NCI-H1092 (cell line): ENCODE measurements at places on chromosomes 6 and 20.

- no peak for DNase-seq
Observed at GRCh38 chr6:20806669-20807068, 272.4 kb downstream of the CDKAL1 start.

GRCh38 chr6:166826264-166826663, 130.1 kb downstream of the RNASET2 start:
- no peak for DNase-seq

DNA sequence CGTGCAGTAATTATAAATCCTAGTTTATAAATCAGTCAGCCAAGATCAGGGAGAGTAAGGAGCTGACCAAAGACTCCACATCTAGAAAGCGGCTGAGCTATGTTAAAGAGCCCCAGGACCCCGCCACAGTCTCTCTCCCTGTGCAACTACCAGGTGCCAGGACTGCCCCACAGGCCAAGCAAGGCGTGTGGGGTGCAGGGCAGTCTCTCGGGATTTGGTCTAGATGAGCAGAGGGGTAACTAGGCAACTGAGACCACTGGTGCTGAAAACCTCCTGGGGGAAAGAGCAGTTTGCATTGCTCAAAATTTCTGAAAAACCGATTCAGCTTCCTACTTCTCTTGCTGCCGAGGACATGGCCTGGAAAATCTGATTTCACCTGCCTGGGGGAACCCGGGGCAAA, 10.4 kb downstream of the PMEPA1 start:
- DNase-seq: no peak

DNA sequence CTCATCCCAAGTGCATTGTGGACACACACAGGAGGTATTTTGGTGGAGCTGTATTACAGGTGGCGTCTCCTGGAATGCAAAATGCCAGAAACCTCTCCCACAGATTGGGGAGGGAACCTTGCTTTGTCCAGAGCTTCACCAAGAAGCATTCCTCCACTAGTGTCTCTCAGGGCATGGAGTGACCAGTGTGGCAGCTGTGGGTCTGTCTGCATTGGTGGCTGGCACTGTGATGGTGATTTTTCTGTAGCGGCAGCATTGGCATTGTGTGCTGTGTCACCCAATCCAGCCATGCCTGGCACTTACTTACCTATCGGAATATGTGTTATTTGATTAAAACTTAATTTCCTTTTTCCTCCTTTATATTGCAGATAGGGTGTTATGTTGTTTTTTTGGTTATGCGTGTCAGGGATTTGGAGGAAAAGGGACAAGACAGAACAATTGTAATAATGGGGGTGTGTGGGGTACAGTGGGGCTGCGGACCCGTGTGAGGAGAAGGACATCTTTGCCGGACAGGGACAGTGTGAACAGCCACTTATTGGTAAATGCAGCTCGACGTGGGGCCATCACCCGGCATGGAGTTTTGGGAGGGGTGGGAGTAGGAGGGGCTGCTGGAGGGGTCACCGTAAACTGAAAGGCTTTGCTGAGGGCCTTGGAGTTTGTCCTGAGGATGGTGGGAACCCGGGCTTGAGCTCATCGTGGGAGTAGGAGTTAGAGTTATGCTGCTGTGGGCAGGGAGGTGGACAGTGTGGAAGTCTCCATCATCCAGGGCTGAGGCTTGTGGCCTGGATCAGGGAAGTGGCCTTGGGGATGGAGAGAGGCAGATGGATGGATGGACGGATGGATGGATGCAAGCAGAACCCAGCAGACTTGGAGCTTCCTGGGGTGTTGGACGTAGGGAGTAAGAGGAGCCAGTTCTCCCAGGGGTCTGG, 105.0 kb downstream of the SYCP2 start:
- no peak for DNase-seq

- no peak for DNase-seq
Observed at GRCh38 chr20:5535125-5535756, 215.0 kb upstream of the SHLD1 start.

DNA sequence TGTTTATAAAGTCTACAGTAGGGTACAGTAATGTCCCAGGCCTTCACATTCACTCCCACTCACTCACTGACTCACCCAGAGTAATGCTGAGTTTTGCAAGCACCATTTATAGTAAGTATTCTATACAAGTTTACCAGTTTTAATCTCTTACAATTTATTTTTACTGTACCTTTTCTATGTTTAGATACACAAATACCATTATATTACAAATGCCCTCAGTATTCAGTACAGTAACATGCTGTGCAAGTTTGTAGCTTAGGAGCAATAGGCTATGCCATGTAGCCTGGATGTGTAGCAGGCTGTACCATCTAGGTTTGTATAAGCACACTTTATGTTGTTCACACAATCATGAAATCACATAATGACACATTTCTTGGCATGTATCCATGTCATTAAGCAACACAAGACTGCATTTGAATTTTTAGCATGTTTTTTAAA, 673.6 kb downstream of the CD109 start:
- no peak for DNase-seq

DNA sequence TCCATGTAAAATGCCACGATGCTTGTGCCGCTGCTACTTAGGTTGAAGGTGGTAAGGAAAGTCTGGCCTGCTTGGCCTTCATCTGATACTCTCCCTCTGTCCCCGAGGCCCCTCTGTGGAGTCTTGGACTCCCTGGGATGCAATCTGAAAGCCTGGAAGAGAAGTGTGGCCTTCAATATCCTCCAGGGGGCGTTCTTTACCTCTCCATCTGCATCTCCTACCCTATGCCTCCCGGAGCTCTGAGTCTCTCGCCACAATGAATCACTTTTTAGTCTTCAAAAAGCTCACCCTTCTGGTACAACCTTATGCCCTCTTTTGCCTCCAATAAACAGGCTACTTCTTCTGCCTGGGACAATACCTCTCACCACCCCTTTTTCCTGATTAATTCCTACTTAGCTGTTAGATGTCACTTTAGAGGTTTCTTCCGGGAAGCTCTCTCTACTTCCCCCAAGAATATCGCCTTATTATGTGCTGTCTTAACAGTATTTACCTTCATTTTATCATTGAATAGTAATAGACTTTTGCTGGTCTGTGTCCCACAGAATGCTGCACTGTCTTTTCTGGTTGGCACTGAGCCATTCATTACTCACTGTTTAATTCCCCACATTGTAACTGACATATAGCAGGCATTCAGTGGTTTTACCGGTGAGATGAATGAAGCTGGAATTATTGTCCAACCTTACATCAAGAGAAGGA, 13.9 kb upstream of the ATG5 start:
- DNase-seq: no peak

GRCh38 chr6:54617730-54618129, 228.8 kb upstream of the FAM83B start:
- no peak for DNase-seq

DNA sequence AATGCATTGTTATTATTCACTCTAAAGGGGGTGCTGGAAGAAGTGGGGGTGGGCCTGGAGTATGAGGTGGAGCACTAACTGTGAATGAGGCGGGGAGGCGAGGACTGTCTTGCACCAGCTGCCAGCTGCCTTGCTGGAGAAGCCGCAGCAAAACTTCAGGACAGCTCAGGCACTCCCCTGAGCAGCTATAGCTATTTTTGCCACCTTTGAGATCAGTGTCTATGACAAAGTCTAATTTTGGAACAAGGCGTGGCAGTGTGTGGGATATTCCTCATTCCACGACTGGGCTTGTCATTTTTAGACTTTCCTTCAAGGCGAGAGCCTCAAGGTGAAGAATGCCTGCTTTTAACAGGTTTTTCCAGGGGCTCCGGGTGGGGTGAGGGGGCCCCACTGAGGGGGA, 143.8 kb downstream of the DOK5 start:
- no peak for DNase-seq

- DNase-seq: no peak
Observed at GRCh38 chr20:11838076-11838636, 79.5 kb upstream of the BTBD3 start.

DNA sequence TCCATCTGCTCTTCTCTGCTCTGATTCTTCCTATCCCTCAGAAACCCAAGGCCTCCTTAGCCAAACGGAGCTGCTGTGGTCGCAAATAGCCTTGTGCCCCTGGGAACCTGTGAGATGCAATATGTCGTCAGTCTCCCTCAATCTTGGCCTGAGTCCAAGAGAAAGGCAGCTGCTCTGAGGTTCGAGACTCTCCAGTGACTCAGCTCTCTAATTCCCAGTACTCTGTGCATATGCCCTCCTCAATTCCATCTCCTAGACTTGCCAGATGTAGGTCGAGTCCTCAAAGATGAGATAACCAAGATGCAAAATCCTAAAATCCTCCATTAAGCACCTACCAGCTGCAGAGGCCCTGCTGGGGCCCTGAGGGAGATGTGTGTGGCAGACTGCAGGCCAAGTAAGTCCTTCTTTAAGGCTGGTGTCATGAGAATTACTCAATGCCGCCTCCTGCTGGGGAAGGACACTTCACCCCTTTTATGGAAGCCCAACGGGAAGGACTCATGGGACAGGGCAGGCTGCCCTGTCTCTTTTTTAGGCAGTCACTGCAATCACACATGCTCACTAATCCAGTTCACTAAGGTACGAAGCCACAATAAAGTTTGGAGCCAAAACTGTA, 28.5 kb downstream of the C6orf15 start:
- no peak for DNase-seq

DNA sequence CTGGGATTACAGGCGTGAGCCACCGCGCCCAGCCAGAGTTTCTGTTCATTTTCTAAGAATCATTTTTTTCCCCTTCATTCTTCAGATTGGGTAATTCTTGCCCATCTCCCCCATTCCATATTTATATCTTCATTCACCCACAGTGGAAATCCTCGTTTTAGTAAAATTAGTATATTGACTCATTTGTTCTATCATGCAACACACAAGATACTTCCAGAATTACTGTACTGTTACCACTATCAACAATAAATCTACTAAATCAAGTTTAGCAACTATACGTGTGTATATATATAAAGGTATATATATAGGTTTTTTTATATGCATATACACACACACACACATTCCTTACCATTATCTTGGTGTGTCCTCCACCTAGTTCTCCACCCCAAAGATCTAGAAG, 41.2 kb upstream of the KCNG1 start:
- no peak for DNase-seq

GRCh38 chr6:147016440-147016839, 187.8 kb upstream of the STXBP5 start:
- no peak for DNase-seq
